Left ventricle myocardium inferior (tissue), 1 donor: ENCODE measurements at places on chromosomes 3 and 15.
A peak's percentile ranks its signal among the peaks of the same experiment; 100 is the strongest.

GRCh38 chr15:66452420-66452819 is 45.1 kb downstream of the SNAPC5 start:
- H3K27me3 ChIP-seq = no peaks in the 10 kb centered on the region
- H3K27ac ChIP-seq = no peak overlapping the region
- no peak for DNase-seq
- H3K36me3 ChIP-seq = no peaks in the 10 kb centered on the region
- no peak overlapping the region for H3K4me3 ChIP-seq
- H3K4me1 ChIP-seq = no peaks in the 10 kb centered on the region

- no peak overlapping the region for H3K4me3 ChIP-seq
- no peaks in the 10 kb centered on the region for H3K27me3 ChIP-seq
- H3K4me1 ChIP-seq = no peaks in the 10 kb centered on the region
- peaks cover 28% of the 10 kb centered on the region for H3K36me3 ChIP-seq
- H3K27ac ChIP-seq = no peak overlapping the region
- DNase-seq = no peak
Observed at GRCh38 chr15:67585681-67586080, 43.2 kb downstream of the MAP2K5 start.

GRCh38 chr15:71800190-71800589 is 10.2 kb upstream of the NR2E3 start:
- peaks cover 16% of the 10 kb centered on the region for H3K4me1 ChIP-seq
- no peak overlapping the region for H3K4me3 ChIP-seq
- no peaks in the 10 kb centered on the region for H3K27me3 ChIP-seq
- no peak for DNase-seq
- no peaks in the 10 kb centered on the region for H3K36me3 ChIP-seq

- H3K4me3 ChIP-seq = no peak overlapping the region
- H3K4me1 ChIP-seq = no peaks in the 10 kb centered on the region
- H3K27ac ChIP-seq = no peak overlapping the region
- no peaks in the 10 kb centered on the region for H3K27me3 ChIP-seq
- no peak for DNase-seq
Observed at GRCh38 chr15:53671545-53671944, 87.9 kb downstream of the WDR72 start.

DNA sequence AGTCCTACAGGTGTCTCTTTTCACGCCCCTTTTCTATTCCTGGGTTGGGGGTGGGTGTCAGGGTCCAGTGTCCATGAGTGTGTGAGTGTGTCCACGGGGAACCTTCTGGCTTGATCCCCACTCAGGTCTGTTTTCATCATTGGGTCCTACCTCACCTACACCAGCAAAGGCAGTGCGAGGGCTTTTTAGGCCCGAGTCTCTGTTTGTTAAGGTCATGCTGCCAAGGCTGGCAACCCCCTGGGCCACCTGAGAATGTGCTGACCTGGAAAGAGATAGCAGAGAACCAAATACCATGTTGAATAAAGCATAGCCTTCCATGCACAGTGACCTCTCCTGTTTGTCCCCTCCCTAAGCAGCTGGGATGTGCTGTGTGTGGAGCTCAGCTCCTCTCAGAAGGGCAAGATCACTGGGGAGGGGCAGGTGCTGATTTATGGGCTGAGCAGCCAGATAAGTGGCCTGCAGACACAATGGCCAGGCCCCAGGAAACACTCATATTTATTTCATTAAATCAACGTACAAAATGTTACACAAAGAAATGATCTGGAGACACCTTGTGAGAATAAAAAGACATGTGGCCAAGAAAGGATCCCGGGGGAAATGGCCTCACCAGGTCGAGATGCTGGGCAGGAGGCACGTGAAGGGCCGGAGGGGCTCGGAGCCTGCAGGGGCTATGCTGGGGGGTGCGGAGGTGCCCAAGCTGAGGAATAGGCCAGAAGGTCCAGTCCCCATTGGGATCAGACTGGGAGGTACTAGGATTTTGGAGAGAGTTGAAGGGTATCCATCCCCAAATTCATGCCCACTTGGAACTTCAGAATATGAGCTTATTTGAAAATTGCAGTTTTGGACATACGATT is 36.1 kb downstream of the RAB6B start:
- no peaks in the 10 kb centered on the region for H3K27me3 ChIP-seq
- peaks cover 45% of the 10 kb centered on the region for H3K4me1 ChIP-seq
- H3K27ac ChIP-seq = no peak overlapping the region
- no peak for DNase-seq
- H3K36me3 ChIP-seq = no peaks in the 10 kb centered on the region

- no peak for DNase-seq
- peak overlapping the region; percentile 81 for H3K4me3 ChIP-seq
- H3K36me3 ChIP-seq = peaks cover 16% of the 10 kb centered on the region
- H3K4me1 ChIP-seq = peaks cover 83% of the 10 kb centered on the region
Observed at GRCh38 chr3:42655331-42655888, 1.9 kb downstream of the ZBTB47 start.

DNA sequence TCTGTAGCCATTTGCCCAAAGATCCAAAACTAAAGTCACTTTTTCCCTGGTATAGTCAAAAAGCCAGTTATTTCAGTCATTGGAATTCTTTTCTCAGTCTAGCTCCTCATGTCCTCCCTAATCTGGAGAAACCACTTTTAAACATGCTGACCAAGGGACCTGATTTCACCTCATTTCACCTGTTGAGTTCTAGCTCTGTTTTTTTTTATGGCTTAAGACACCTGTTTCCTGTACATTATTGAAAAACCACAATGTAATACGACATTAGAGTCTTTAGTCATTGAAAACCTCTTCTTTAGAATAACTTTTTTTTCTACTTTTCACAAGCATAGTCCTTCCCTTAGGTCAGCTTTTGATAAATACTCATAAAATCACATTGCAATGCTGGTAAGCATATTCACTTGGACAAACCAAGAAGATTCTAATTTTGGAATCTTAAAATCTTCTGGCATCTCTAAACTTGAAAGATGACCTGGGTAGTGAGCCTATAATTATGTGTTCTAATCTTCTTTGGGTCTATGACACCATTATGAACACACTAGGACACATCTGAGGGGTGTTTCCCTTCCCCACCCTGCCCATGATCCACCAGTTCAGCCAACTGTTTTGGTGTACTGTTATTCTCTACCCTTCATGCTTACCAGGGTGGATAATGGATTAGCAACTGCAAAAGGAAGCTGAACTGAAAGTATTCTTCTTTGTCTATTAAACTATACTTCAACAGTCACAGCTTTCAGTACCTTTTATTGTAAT is 103.5 kb upstream of the FXR1 start:
- peaks cover 12% of the 10 kb centered on the region for H3K4me1 ChIP-seq
- no peaks in the 10 kb centered on the region for H3K36me3 ChIP-seq
- no peak overlapping the region for H3K27ac ChIP-seq
- DNase-seq = no peak

DNA sequence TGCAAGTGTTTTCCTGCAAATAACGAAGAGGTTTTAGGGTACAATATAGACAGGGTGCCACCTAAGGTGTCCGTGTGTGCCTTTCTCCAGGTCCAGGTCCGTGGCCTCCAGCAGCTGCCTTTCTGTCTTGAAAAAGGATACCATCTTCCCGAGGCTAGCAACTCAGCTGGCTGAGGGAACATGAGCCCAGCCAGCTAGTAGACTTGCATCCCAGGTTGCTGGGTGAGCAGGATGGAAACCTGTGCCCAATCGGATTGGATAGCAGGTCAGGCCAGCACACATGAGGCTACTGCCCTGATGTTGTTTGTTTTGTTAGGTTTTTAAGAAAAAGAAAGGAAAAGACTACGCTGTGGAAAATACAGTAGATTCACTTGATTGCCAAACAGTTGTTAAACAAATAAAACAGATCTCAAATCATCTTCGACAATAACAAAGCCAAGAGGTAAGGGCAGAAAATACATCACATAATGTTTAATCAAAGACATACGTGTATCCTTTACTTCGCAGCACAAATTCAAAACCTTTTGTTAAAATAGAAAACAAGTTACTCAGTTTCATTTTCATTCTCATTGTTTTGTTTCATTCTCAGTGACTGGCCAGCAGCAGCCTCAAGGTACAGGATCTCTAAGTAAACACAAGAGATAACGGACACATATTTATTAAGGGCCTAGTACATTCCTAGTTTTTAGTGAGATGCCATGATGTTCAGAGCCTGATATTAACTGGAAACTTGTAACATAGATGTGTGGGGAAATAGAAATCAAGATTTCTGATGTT is 661.2 kb upstream of the NR2F2 start:
- H3K27ac ChIP-seq = peak overlapping the region; percentile 64
- no peaks in the 10 kb centered on the region for H3K27me3 ChIP-seq
